ENCODE measurements at places on chromosomes 5 and 9.

DNA sequence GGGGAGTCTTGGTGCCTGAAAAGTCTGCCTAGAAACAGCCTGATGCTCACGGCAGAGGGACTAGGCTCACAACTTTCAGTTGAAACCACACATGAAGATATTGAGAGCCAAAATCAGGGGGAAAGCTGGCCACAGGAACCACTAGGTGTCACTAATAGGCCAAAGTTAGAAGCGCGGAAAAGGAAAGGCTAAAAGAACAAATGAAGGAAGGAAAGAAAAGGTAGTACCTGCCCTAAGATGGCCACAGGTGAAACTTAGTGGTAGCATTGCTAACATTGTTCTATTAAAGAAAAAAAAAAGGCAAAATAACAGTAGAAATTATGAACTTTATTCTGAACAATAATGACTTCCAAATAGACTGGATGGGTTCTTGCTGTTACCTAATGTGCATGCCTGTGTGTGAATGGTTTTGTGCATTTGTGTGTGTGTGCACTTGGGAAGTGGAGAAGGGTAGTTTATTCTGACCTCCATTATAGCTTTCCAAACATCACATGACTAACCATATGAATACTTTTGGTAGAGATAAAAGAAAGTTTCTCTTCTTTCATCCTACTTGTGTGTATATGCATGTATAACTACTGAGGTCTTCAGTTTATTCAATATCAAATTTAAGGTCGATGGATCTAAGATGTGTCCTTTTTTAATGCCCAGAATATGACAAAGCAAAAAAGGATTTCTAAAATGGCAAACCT is 2.1 kb upstream of the RFESD start:
- no peak for DNase-seq

DNA sequence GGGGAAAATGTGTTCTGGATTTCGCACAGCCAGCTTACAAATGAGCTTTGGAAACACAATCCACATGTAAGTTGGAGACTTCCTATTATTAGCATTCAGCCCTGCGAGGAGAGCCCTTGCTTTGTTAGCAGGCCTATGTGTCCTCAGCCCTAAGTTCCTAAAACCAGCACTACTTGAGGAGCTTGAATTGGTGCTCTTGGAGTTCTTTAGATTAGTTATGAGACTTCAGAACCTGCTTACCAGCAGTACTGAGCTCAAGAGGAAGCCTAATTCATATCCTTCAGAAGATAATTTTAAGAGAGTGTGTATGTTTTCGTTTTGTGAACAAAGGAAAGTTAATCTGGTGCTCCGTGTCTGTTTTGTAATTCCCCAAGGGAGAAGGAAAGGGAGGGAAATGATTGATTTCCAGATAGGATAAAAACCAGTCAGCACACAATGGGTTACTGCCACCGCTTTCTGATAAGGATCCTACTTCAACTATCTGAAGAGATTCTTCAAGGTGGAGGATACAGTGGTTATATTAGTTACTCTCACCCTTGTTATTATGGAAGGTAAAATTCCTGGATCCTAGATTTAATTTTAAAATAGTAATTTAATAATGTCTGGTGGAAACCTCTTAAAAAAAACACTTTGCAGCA is 35.2 kb downstream of the PIK3R1 start:
- DNase-seq = no peak

GRCh38 chr5:140146523-140146842 is 20.7 kb downstream of the IGIP start:
- no peak for DNase-seq

DNA sequence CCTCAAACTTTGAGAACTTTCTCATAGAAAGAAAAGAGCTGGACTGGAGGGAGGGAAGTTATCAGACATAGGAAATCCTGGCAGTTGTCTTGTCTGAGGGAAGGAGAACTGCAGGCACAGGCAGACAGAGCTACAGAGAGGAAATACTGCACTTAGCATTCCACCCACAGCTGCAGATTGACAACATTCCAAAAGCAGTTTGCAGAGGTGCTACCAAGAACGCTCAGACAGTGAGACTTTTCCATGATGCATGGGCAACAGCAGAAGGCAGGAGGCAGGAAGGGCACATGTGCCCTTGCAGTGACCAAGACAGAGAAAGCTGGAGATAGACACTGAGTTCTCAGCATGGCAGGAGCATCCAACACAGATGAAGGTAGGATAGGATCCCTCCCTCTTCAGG is 327.5 kb upstream of the ZNF462 start:
- DNase-seq = no peak

DNA sequence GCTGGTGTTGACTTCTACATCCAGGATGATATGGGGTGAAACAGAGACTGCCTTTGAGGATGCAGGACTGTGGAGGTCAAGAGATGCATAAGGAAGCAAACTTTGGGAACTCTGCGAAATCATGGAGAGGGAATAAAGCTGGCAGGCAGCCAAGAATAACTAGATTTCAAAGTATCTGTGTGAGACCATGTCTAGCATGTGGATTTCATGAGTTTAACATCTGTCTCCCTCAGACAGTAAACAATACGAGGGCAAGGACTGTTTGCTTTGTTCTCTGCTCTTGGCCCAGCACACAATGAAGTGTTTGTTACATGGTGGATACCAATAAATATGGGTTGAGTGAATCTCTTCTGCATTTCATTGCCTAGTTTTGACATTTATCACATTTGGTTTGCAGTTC is 71.3 kb downstream of the RASEF start:
- no peak for DNase-seq

DNA sequence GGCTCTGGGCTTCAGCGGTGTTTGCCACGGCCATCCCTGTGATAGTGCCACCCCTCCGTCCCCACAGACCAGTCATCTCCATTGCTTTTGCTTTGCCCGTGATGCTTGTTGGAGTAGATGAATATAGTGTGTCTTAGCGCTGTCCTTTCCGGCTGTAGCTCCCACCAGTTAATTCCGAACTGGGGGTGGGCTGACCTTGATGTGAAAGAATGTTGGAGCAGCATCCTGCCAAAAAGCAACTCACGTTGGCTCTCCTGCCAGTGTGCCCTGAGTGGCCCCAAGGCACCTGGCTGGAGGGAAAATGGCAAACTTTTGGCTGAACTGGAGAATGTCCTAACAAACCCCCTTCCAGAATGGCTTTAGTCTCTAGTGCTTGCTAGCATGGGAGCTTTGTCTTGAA is 20.0 kb downstream of the CLTA start:
- DNase-seq = no peak

DNA sequence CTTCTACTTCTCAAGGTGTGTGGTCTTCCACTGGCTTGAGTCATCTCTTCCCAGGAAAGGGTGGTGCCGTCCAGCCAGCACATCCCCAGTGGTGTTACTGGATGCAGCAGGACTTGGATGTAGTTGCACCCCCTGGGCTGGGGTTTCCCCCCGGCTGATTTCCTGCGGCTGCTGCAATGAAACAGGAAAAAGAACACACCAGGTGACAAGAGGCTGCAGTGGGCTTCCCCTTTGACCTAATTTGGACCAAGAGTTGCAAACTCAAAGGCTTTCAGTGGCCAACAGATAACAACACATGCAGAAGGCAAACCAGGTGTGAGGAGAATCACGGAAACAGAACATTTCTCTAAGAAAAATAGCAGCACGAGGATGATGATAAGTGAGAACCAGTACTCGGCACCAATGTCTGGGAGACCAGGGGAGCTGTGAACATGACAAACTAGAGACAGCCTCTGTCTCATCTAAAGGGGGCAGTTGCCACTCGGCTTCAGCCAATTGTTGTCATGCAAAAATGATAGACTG is 83.7 kb downstream of the PDE6A start:
- DNase-seq = no peak

- no peak for DNase-seq
Measured at GRCh38 chr9:133540698-133541025, 6.2 kb downstream of the ADAMTSL2 start.

DNA sequence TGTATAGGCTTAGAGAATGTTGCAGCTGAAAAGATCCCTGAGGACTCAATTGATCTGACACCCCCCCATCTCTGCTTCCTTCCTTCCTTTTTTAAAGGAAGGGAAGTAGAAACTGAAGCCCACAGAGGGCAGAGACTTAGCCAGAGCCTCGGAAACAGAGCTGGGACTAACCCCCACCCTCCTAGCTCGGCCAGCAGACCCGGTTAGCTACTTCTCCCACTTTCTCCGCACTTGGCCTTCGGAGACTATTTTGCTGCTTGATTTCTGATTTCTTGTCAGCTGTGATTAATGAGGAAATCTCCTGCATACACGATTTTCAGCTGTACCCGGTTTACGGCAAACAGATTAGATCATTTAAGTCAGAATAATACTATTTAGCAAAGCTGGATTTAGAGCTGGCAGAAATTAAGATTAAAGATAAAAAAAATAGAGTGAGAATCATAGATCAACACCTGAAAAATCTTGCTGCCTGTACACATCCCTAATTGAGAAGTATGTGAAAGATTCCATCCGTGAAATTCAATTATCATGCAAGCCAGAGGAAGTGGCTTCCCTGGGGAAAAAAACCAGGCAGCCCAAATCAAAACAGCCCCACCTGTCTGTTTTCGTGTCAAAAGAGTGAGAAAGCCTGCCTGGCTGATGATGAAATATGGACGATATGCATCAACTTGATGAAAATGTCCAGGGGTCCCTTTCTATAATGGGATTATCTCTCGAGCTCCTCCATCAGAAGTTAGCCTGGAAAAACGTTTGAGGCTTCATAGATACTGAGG is 159.5 kb upstream of the SHB start:
- DNase-seq = no peak

GRCh38 chr5:57414191-57414590 is 68.4 kb downstream of the ACTBL2 start:
- DNase-seq = no peak

- DNase-seq = no peak
Measured at GRCh38 chr5:151696470-151697061, 9.9 kb upstream of the SPARC start.

- no peak for DNase-seq
Measured at GRCh38 chr9:4079906-4080305, 220.0 kb downstream of the GLIS3 start.

GRCh38 chr9:20031836-20032235 is 243.0 kb upstream of the SLC24A2 start:
- DNase-seq = no peak

DNA sequence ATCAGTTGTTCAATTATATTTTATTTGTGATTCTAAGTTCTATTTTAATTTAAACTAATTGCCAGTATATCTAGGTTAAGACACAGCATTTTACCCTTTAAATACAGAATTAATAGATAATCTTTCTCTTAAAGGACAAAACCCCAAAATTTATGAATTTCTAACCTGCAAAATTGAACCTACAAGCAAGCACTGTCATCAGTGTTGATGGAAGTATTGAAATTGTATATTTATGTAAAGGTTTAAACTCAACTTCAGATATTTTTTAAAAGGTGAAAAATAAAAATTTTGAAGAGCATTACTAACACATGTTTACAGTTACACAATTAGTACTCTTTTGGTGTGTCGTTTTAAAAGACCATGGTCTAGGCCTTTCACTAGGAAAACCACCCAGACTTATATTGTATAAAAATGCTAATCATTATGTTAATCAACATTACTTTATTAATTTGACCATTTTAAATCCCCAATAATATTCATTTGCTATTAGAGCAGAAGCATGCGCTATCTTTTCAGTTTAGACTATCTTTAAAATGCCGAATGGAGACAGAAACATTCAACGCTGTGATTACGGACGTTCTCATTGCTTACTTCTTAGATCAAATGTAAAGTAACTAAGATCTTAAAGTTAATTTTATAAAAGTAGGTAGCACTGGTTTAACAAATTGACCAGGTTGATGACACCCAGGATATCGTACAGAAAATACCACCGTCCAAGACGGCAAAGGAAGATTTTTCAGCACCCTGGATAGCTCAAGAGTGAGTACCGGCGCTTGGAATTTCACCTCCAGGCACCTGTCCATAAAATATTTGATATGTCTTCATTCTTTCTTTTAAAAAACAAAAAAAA is 3.2 kb downstream of the OTP start:
- DNase-seq = no peak

- no peak for DNase-seq
Measured at GRCh38 chr5:36740259-36740898, 134.0 kb downstream of the SLC1A3 start.

DNA sequence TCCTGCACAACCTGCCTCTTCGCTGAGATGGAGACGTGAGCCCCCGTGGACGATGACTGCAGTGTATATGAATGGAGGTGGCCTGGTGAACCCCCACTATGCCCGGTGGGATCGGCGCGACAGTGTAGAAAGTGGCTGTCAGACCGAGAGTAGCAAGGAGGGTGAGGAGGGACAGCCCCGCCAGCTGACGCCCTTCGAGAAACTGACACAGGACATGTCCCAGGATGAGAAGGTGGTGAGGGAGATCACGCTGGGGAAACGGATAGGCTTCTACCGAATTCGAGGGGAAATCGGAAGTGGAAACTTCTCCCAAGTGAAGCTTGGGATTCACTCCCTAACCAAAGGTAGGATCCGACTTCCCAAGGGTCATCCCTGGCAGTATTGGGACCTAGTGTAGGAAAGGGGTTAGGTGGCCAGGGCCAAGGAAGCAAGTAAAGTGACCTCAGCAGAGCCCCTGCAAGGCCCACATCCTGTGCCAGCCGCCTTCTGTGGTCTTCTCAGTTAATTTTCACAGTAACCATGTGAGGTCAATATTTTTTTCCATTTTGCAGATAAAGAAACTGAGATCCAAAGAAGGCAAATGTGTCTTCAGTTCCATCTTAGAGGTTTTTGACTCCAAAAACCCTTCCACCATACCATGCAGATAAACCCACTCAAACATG is 53.8 kb downstream of the NIM1K start:
- DNase-seq = no peak

- DNase-seq = peak; percentile 47
Measured at GRCh38 chr5:141664733-141665461, 13.7 kb upstream of the FCHSD1 start.

DNA sequence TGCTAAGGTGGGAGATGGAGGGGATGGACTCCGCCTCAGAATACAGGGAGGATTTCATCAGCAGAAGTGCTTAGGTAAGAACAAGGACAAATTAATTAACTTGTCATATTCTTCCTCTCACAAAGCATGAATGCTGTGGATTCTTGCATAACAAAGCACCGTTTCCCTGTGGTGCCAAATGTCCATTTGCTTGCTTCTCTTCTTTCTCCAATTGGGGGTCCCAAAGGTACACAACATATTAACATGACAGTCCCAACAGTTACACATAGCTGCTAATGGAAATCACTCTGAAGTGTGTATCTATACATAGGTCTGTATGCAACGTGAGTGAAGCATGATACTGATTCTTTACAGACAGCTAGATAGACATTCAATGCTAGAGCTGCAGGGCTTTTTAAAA is 146.7 kb upstream of the EFNA5 start:
- no peak for DNase-seq

GRCh38 chr5:60148366-60148765 is 254.8 kb upstream of the PDE4D start:
- DNase-seq = no peak

GRCh38 chr5:158718738-158719505 is 380.8 kb downstream of the EBF1 start:
- no peak for DNase-seq

DNA sequence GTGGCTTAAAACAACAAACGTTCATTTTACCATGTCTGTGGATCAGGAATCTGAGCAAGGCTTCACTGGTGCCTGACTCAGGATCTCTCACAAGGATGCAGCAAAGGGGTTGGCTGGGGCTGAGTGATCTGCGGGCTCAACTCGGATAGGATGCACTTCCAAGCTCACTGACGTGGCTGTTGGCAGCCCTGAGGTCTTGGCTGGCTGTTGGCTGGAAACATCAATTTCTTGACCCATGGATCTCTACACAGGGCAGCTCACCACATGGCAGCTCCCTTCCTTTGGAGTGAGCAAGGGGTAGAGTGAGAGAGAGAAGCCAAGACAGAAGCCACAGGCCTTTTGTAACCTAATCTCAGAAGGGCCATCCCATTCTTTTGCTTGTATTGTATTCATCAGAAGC is 202.1 kb downstream of the NXNL2 start:
- DNase-seq = no peak

Data from stimulated activated CD8-positive, alpha-beta memory T cell treated with anti-CD3 and anti-CD28 coated beads, Interleukin-4, amount 100 ng/mL, for 1 hour (primary cell).